ENCODE measurements at places on chromosomes 13 and 19. TPM values are rescaled to one million over a fixed set of nuclear protein-coding genes. Genes with fewer than 3 reads are reported as not detected.

Gene PDX1
- total RNA-seq, result not detected

Gene SIN3B
- 84.8 TPM for total RNA-seq

- DNase-seq, result peak; percentile 98
Measured at GRCh38 chr19:10461047-10461949, 41.0 kb downstream of the PDE4A start.

Gene ZNF382
- total RNA-seq, result 13.6 TPM

- peak; percentile 19 for DNase-seq
Measured at GRCh38 chr19:37981785-37982475, 74.9 kb downstream of the SIPA1L3 start.

Gene TMEM255B
- total RNA-seq, result 34.8 TPM

DNA sequence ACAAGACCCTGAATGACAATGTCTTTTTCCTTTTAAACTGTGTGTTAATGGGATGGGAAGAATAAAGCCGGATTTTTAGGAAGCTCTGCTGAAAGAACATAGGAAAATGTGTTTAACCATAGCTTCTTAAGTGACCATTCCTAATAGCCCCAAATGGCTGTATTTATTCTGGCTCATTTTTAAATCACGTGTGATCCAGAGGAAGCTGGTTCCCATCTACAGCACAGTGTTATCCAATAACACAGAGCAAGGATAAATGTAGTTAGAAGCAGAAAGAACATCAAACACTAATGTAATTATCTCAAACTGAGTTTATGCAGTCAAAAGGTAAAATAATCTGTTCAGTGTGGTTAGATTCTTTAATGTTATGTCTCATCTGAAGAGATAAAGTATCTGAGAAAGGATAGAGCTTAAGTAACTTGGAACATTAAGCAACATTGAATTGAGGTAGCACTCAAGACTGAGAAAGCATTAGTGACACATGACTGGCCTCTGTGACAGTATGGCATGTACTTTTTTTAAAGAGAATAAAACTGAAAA is 853.3 kb downstream of the GPC5 start:
- no peak for DNase-seq

GRCh38 chr19:54266133-54266532 is 9.1 kb upstream of the LILRB5 start:
- DNase-seq, result peak; percentile 86

DNA sequence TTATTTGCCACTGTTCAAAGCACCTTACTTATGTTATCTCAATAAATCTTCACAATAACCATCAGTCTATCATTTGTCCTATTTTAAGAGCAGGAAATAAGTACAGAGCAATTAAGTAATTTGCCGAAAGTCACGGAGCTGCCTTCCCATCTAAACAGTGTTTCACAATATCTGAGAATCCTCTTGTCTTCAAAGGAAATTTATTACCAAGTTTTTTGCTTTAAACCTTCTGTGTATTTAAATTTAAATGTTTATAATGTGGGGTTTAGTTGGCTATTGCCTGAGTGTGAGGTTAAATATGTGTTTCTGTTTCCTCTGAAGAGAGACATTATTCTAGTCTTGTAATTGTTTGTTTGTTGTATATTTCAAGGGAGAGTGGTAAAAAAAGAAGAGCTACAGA is 633.1 kb downstream of the EFNB2 start:
- DNase-seq, result no peak

- no peak for DNase-seq
Measured at GRCh38 chr13:24180750-24181377, 20.3 kb downstream of the SPATA13 start.

DNA sequence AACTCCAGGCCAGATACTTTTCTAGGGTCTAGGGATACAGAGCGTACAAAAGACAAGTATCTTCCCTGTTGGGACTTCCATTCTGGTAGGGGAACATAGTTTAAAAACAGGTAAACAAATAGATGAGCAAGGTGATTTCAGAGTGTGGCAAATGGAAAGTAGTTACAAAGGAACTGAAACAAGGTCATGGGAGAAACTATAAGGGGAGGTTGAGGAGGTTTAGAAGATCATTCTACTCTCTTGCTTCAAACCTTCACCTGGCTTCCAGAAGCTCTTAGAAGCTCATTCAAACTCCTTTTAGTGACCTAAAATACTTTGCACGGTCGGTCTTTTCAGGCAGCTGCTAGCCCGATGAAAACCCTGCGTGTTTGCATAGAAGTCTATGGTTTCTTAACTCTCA is 9.1 kb downstream of the FFAR2 start:
- DNase-seq, result no peak

- DNase-seq, result no peak
Measured at GRCh38 chr19:31602548-31602947, 253.3 kb upstream of the TSHZ3 start.

Gene OR7D2
- not detected for total RNA-seq

DNA sequence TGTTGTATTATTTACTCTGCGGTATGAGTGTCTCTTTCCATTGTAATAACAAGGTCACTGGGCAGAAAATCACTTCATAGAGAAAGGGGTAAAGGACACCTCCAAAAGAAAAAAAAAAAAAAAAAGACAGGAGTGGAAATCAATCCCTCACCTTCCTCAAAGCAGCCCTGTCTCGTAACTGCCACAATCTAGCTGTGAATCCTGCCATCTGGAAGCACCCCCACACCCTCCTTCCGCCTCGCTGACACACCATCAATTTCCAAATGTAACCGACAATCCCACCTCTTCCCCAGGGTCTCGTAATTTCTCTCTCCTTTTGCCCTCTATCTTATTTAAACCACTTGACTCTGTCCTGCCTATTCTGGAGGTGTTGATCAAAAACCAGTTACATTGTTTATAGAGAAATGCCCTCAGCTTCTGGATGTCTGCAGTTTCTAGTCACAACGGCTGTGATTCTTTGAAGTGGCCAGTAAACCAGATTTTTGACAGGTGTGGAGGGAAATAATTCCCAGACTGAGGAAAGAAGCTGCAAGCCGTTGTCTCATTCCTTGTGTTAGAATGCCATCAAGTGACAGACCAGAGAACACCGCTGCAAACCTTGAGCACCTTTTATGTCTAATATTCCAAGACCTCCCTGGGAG is 9.1 kb upstream of the POP4 start:
- DNase-seq, result no peak

GRCh38 chr13:58566176-58566575 is 934.6 kb downstream of the PCDH17 start:
- DNase-seq, result no peak

DNA sequence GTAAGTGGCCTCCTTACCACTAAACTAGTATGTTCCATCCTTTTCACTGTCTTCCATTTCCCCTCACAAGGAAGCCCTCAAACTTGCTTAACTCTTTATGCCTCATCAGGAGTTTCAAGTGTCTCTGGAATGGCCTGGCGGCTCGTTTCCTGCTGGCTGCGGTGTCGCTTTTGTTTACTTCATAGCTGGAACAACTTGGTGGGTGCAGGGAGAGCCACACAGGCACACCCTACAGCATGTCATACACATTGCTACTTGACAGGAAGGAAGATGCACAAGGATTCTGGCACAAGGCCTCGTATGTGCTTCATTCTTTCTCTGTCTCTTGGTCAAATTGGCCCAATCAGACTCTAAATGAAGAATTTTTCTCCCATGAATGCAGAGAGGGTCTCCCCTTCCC is 488.3 kb downstream of the FOXO1 start:
- DNase-seq, result no peak

- no peak for DNase-seq
Measured at GRCh38 chr13:76882431-76882830, 3.8 kb downstream of the KCTD12 start.

- DNase-seq, result no peak
Measured at GRCh38 chr13:77139306-77139705, 112.3 kb upstream of the FBXL3 start.

- no peak for DNase-seq
Measured at GRCh38 chr13:82654143-82654542, 1228.1 kb downstream of the SLITRK1 start.

- peak; percentile 96 for DNase-seq
Measured at GRCh38 chr19:29212648-29213573, at the start of gene UQCRFS1. Gene UQCRFS1 (minus strand): TSS chr19:29213151. CDS start chr19:29213118, 33 bp downstream.

Gene VSTM1
- total RNA-seq, result 0.76 TPM

Gene TRPM4
- 32.5 TPM for total RNA-seq

DNA sequence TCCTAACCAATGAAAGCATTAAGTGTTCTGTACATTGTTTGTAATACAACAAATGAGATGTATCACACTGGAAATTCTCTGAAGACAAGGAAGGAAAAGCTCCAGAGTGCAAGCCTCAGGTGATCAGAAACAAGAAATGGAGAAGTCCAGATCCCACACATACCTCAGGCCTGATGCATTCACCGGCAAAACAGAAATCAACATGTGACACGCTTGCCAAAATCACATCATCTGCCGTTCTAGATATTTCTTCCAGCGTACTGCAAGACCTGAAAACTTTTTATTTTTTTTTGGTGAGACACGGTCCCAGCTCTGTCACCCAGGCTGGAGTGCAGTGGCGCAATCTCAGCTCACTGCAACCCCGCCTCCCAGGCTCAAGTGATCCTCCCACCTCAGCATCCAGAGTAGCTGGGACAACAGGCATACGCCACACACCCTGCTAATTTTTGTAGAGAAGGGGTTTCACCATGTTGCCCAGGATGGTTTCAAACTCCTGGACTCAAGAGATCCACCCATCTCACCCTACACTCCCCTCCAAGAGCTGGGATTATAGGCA is 48.6 kb downstream of the FOXO1 start:
- no peak for DNase-seq

DNA sequence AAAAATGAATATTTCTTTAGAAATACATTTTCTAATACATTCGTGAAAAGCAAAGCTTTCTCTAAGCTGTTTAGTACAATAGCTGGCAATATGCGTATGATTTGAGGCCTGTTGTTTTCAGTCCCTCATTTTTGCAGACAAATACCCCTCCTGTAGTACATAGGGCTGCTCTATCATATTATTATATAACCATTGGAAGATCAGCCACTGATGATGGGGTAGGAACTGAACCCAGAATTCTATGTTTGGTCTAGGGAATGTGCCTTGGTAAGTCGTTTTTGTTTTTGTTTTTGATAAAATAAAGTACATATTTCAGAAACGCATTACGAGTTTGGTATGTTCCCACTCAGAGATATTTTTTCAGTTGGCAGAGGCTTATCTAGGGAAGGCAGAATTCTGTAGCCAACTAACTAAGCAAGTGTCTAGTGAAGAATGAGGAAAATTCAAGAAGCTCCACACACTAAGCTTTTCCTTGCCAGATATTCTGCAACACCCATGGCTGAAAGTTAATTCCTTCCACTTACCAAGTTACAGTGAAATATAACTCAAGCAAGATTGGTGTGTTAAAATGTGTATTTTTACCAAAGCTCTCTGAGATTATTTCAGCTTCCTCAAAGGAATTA is 656.9 kb upstream of the MIR17HG start:
- DNase-seq, result no peak

GRCh38 chr13:111115061-111115964 is at the start of gene ARHGEF7:
Gene ARHGEF7 (plus strand): TSS chr13:111115310. CDS start chr13:111115527, 217 bp downstream.
- no peak for DNase-seq

DNA sequence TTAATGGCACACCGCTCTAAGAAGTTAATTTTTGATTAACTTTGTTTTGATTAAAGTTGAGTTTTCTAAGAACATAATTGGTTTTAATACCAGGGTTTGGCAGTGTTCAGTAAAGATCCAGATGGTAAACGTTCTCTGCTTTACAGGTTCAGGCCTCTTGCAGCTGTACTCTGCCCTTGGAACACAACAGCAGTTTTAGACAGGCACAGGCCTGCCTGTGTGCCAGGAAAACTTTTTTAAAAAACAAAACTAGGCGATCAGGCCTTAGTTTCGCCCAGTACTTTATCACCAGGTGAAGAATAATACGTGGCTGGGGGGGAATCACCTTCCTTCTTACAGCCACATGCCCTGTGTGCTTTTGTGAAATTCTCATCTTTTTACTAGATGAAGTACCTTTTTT is 38.0 kb upstream of the TEX29 start:
- no peak for DNase-seq

- no peak for DNase-seq
Measured at GRCh38 chr13:76286178-76286577, 600.0 kb downstream of the KCTD12 start.

Gene ZNF471
- 22.2 TPM for total RNA-seq

- DNase-seq, result no peak
Measured at GRCh38 chr13:75399168-75399878, 82.6 kb downstream of the TBC1D4 start.

DNA sequence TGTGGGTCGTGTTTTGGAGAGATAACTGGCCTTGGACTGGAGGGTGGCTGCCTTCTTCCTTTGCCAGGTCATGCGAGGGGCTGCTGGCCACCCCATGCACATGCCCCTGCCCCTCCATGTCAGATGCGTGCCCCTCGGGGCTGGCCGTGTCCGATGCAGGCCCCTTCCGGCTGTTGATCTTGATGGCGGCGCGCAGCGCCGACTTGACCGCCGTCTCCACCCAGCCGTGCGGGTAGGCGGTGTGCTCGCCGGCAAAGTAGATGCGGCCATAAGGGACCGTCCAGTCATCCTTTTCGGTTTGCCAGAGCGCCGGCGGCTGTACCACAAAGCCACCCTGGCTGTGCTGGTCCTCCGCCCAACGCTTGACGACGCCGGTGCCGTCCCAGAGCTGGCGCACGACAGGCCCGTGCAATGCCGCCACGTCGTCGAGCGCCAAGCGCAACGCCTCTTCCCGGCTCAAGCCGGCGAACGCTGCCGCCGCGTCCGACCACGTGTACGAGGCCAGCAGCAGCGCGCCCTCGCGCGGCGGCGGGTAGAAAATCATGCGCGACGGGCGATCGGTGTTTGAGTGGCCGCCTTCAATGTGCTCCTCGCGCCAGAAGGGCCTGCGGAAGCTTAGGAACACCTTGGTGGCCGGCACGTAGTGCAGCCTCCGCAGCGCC is 6.9 kb downstream of the IL4I1 start:
- DNase-seq, result peak; percentile 85

- DNase-seq, result peak; percentile 64
Measured at GRCh38 chr13:26051657-26052311, at the start of gene SHISA2. Gene SHISA2 (minus strand): TSS chr13:26052016. CDS start chr13:26050975, 1,041 bp downstream.

DNA sequence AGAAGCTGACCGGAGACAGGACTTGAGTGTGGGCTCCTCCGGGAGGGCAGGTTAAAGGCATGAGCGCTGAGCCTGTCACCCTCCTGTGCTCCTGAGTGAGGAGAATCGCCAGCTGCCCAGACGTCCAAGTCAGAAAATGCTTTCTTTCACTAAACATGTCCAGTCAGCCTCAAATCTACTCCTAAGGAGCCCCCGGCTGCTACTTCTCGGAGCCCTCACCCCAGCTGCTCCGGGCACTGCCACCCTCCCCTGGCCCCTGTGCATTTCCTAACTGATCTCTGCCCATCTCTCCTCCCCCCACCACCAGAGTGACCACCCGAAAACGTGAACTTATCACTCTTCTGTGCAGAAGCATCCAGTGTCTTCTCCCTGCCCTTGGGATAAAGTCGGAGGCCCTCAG is 277.5 kb upstream of the SOX1 start:
- no peak for DNase-seq

DNA sequence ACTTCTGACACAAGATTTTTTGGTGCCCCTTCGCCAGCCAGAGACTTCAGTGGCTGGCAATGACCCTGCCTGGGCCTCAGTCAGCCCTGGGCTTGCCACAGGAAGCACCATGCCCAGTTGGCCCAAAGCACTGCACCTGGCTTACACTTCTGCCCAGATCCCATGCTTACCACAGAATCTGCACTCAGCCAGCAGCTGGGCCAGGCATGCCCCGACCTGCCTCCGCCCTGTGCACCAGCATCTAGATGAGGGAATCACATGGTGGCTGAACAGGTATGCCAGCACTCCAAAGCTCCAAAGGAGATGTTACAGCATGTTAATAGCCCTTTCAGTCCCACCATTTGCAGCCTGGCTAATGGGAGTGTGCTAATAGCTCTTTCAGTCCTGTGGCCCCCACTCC is 690.9 kb downstream of the SLITRK6 start:
- DNase-seq, result no peak
